H1 (cell line): ENCODE measurements at places on chromosomes 4 and X. TPM values are rescaled to one million over a fixed set of nuclear protein-coding genes. Genes with fewer than 3 reads are reported as not detected.

POF1B gene
- not detected in 2 replicates for total RNA-seq

GRCh38 chrX:109886122-109886761 lies 116.7 kb upstream of the TMEM164 start:
- peak; percentile 44 for DNase-seq

GRCh38 chrX:44871931-44872820 lies 812 bp upstream of the KDM6A start:
- DNase-seq, result no peak

DNA sequence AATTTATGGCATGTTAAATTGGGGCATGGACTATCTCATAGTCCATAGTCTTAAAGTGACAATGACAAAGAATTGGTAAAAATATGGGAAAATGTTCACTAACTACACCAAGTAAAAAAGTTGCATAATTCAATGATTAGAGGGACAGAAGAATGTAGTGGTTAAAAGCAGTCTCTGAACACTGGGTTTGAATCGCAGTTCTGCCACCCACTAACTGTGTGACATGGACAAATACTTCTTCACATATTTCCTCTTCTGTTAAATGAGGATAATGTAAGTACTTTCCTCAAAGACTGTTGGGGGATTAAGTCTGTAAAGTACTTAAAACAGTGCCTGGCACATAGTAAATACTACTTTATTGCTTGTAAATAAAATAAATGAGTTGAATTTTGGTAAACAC lies 15.3 kb downstream of the COQ2 start:
- no peak for DNase-seq

DNA sequence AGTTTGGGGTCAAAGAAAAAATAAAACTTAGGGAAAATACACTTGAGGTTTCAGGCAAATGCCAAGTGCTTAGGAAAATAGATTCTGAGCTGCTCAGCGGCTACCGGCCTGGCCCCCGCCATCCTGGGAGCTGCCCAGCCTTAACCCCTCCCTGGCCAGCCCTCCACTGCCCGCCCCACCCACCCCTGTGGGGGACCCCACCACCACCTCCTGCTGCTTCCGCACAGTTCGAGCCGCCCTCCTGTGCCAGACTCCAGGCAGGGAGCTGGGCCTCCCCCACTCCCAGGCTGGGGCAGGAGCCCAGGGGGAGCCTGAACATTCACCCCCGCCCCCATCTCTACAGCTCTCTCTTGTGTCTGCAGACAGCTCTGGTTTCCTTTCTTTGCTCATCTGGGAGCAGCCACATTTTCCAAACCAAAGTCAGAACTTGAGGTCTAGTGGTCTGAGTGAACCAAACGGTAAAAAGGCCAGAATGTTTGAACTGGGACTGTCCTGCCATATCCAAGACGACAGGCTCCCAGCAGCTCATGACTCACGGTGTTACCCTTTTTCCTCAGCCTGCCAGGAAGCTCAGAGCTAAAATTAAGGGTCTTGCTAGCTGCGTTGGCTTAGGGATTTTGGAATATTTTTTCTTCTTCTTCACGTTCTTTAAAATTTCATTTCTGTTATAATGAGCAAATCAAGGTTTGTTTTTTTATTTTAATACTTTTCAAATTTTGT lies 4.7 kb upstream of the FGFR3 start:
- DNase-seq, result no peak

- no peak for DNase-seq
These were observed 72.8 kb upstream of the ARSJ start for GRCh38 chr4:114052227-114052626.

HMX1 gene
- 0.26 and 0.34 TPM in 2 replicates for total RNA-seq

DNA sequence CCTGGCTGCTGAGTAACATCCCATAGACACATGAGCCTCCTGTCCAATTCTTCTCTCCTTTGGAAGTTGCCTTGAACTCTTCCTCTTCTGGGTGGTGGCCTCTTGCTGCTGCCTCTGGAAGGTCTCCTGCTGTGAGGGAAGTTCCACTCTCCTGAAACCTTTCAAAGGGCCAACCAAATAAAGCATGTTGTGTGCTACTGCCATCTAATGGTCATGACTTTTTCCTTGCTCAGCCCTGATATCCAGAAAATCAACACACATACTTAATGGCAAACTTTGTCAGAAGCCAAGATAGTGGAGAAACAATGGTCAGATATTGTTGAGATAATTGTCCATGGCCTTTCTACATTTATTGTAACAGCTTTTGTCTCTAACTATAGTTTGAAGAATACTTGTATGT lies 19.1 kb upstream of the ZXDA start:
- DNase-seq, result no peak

SPATA4 gene
- not detected in 2 replicates for total RNA-seq

GRCh38 chr4:143654571-143654970 lies 45.9 kb downstream of the FREM3 start:
- no peak for DNase-seq

DNA sequence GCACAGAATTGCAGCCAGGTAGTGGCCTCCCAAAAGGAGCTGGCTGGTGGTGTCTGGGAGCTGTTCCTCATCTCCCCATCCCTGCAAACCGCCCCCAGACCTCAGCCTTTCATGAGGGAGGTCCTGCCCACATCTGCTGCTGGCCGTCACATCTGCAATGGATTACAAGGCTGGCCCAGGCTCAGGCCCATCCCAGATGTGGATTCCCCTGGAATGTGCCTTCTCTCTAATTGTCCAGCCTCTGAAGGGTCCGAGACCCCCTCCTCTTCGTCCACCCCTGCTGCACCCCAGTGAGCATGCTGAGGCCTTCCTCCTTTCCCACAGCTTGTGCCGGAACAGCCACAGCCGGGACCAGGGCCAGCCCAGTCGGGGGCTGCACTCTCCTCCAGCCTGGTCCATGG lies 115.0 kb upstream of the NALF2 start:
- no peak for DNase-seq
